Stomach (tissue), 19 donors: ENCODE measurements at places on chromosomes 1 and 21. TPM values are rescaled to one million over a fixed set of nuclear protein-coding genes. Genes with fewer than 3 reads are reported as not detected.
A peak's percentile ranks its signal among the peaks of the same experiment; 100 is the strongest.

DNA sequence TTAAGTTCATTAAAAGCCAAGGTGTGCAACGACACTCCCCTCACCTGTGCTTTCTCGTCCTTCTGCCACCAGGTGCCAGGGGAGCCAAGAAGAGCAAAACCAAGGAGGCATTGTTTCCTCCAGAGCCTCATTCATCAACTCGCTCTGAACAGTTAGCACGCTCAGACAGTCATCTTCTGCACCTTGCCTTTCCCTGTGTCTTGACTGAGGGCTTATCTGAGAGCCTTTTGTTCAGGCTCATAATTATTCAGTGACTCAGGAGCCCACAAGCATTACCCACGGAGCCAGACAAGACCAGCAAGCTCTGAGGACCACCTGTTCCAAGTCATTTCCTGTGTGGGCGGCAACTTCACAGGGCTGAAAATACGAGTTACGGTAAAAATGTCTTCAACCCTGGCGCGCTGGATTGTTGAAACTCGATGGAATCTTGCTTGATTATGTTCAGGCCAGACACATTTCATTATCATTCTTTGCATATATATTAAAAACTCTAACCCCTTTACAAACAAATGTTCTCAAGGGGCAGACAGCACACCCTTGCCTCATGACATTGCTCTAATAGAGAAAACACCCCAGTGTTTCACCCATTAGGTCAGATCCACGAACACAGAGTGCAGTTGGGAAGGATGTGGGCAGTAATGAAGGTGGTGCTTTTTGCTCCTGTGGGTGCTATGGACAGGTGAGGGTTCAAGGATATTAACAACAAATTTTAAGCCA lies 89.7 kb upstream of the RUNX1 start:
- no peak for DNase-seq

DNA sequence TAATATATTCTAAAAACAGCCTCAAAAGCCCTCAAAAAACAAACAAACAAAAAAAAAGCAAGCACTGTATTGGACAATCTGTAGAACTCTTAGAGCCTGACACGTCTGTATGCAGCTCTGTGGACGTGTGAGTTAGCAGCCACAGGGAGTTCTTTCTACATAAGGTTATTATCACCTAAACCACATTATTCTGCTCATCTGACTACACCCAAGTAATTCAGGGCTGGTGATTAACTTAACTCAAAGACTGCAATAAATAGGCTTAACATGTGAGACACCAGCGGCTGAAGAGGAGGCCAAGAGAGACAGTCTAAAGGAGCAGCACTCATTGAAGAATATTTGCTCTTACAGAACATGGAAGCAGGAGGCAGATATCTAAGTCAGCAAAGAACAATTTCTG lies 316.0 kb downstream of the VAV3 start:
- DNase-seq, result no peak

DNA sequence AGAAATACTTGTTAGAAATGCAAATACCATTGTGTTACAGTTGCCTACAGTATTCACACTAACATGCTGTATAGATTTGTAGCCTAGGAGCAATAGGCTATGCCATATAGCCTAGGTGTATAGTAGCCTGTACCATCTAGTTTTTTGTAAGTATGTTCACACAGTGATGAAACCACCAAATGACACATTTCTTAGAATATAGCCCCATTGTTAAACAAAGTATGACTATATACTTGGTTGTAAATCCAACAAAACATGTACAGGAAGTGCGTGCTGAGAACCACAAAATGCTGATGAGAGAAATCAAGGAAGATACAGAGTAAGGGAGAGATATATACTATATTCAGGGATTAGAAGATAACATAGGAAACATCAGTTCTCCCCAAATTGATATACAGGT lies 92.2 kb downstream of the POU2F1 start:
- DNase-seq, result no peak

- DNase-seq, result no peak
Observed at GRCh38 chr1:192256674-192257334, 60.0 kb upstream of the RGS21 start.

- DNase-seq, result peak; percentile 89
Observed at GRCh38 chr1:46687093-46687659, 15.5 kb downstream of the TEX38 start.

The SLAMF9 gene
- polyA plus RNA-seq, result not detected

DNA sequence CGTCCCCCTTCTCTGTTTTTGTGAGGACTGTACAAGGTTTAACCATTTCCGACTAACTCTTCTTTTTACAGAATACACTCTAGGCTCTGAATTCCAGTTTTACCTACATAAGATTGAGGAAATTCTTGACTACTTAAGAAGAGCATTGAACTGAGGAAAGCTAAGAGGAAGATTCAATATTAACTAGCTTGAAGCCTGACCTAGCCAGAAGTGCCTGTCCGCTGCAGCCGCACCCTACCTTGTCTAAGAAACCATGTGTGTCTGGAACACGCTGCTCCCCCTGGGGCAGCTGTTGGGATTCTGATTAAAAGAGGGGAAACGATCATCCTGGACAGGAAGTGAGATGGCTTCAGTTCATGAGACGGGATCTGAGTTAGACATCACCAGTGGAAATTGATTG lies 28.9 kb downstream of the CA6 start:
- no peak for DNase-seq

DNA sequence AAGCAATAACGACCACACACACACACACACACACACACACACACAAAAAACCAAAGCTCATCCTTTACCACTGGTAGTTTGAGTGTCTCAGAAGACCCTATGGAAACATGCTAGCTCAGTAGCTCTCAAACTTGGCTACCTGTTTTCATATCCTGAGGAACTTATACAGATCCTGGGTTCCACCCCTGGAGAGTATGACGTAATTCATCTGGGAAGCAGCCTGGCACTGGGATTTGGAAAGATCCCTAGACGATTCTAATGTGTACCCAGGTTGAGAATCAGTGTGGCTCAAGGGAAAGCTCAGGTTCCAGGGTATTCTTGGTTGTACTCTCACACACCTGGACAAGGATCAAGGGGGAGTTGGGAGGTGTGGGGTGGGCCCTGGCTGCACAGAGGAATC lies 85.9 kb downstream of the SELENOF start:
- no peak for DNase-seq

DNA sequence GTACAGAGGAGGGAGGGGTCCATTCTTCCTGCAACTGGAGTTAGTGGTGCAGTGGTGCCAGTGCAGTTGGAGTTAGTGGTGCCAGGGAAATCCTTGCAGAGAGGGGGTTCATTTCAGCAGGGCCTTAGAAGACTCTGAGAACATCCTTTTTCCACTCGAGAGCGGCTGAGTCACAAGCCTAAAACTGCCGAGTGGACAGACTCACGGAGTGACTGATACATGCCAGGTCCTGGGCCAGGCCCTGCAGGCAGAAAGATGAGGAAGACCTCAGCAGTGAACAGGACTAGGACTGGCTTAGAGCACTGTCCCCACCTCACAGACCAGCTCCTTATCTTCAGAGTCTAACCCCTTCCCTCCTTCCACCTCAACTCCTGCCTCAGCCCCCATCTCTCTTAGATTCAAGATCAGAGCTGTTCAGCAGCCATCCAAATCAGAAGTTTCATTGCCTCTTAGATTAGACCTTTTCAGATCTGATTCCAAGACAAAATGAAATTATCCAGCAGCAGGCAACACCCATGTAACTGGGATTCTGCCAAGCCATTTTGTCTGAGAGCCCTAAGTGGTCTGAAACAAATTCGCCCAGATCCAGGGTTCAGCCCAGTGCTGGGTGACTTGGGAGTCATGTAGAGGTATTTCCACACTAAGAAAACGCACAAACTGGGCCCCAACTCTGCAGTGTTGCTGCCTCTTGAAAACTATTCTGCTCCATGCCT lies 12.7 kb upstream of the IKBKE start:
- no peak for DNase-seq

DNA sequence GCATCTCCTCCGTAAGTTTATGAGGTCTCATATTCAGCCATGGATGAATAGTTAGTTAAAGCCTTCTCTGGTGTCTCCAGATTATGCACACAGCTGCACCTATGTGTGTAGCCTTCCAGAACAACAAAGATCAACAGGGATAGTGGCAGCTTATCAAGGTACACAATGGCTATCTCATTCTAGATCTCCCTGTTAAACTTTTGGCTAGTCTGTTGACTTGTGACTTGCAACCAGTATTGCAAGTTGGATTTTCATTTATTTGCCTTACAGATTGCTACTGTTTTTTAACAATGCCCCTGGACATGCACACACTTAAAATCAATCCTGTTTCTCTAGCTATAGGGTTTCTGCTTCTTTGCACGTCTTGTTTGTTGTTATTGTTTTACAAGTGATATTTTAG lies 363.2 kb downstream of the OMA1 start:
- DNase-seq, result no peak

DNA sequence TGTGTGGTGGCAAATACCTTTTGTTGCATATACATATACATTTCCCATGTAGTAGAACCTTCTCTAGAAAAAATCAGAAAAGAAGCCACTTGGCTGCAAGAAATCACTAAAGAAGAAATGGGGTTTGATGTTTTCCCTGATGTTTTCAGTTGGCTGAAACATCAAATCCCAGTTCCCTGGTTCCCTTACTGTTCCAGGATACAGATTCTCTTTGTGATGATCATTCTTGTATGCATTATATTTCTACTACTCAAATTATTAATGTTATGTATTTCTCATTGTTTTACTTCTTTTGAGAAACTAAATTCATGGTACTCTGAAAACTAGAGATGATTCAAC lies 7.6 kb downstream of the RNU1-2 start:
- peak; percentile 41 for DNase-seq

DNA sequence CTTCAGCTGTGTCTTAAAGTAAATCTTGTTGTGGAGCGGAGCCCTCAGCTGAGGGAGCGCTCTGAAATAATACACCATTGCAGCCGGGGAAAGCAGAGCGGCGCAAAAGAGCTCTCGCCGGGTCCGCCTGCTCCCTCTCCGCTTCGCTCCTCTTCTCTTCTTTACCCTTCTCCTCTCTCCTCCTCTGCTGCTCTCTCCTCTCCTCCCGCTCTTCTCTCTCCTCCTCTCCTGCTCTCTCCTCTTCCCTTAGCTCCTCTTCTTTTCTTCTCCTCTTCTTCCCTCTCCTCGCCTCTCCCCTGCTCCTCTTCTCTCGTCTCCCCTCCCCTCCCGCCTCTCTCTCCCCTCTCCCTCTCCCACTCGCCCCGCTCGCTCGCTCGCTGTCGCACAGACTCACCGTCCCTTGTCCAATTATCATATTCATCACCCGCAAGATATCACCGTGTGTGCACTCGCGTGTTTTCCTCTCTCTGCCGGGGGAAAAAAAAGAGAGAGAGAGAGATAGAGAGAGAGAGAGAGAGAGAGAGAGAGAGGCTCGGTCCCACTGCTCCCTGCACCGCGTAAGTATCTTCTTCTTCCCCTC lies at the start of gene PROX1:
Gene PROX1, plus strand, starts transcription at position 47 of the 580 bp plus-strand sequence. CDS start 8,563 bp downstream, outside the sequence.
- peak; percentile 77 for DNase-seq

- DNase-seq, result peak; percentile 68
Observed at GRCh38 chr1:20634594-20635084, 1.4 kb downstream of the PINK1 start.

DNA sequence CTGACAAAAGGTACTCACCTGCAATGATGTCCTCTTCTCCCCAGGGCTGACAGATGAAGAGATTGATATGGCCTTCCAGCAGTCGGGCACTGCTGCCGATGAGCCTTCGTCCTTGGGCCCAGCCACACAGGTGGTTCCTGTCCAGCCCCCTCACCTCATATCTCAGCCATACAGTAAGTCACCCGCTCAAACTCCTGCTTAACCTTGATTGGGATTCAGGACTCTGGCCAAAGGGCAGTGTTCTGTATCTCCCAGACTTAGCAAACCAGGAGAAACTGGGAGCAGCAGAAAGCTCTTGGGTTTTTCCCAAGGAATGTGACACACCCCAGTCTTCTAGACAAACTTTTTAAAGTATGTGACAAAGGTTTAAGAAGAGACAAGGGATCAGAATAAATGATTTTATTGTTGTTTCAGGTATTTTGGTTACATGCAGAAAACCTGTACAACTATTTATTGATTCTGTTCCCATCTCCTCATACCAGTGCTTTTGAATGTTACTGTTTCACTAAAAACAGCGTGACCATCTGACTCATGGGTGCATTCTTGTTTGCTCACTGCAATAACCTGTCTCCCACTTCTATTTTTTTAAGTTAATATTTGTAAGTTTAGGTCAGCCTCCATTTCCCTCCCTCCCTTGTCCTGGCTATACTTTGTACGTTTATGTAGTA lies 124.6 kb downstream of the PEX14 start:
- DNase-seq, result no peak

The ALPL gene
- 2.9 TPM for polyA plus RNA-seq

DNA sequence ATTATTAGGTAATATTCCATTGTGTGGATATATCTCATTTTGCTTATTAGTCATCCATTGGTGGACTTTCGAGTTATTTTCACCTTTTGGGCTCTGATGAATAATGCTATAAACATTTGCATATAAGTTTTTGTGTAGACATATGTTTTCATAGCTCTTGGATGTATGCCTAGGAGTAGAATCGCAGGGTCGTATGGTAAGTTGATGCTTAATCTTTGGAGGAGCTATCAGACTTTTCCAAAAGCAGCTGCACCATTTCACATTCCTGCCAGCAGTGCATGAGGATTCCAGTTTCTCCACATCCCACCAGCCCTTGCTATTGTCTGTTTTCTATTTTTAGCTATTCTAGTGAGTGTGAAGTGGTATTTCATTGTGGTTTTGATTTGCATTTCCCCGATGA lies 120.3 kb upstream of the TMEM51 start:
- no peak for DNase-seq

GRCh38 chr1:27122652-27123051 lies 32.3 kb downstream of the SLC9A1 start:
- DNase-seq, result peak; percentile 85

- no peak for DNase-seq
Observed at GRCh38 chr1:116943438-116943837, 33.7 kb downstream of the PTGFRN start.

The ELAVL4 gene
- polyA plus RNA-seq, result 0.30 TPM

DNA sequence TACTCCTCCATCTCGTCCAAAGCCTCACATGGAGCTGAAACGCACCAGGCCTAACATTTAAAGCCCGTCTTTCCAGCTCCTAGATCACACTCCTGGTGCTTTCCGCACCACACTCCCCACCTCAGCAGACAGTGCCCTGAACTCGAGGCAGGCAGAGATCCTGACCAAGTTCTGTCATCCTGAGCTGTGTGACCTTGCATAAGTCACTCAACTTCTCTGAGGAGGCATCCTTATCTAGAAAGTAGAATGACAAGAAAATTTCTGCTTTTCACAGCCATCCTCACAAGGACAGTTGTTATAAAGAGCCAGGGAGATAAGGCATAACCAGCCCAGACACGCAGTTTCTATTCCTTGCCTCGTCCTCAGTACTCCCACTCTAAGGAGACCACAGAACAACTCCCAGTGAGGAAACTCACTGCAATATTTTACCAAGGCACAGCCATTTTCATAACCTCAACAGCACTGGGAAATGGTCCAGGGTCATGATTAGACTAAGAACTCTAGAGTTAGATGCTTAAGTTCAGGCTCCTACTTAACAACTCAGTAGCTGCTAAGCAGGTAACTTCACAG lies 3.1 kb downstream of the LRP8 start:
- DNase-seq, result no peak

GRCh38 chr1:111463029-111463683 lies 10.6 kb upstream of the C1orf162 start:
- peak; percentile 60 for DNase-seq

- no peak for DNase-seq
Observed at GRCh38 chr21:34959607-34960006, 89.5 kb downstream of the RUNX1 start.

- no peak for DNase-seq
Observed at GRCh38 chr1:109929170-109929569, 18.5 kb downstream of the CSF1 start.
